Stimulated activated CD8-positive, alpha-beta memory T cell treated with anti-CD3 and anti-CD28 coated beads, Interleukin-2, amount 100 ng/mL, for 1 hour (primary cell): ENCODE measurements at places on chromosomes 12 and 14.

DNA sequence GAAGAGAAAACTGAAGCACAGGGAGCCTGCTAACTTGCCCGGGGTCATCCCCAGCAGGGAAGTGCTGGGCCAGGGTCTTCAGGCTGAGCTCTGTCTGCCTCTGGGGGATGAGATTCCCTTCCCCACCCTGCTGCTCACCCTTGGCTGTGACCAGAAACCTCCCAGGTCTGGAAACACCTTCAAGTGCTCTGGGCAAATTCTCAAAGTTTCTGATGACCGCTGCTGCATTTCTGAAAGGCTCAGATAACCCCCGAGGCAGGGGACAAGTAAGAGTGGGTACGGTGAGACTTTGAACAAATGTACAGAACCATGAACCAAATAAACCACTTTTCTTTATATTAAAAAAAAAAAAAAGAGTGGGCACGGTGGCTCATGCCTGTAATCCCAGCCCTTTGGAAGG, 41.3 kb downstream of the LTBP2 start:
- no peak for DNase-seq

GRCh38 chr12:103557628-103558010, 29.5 kb upstream of the STAB2 start:
- no peak for DNase-seq

- no peak for DNase-seq
Measured at GRCh38 chr14:25237845-25238244, 187.9 kb upstream of the STXBP6 start.

DNA sequence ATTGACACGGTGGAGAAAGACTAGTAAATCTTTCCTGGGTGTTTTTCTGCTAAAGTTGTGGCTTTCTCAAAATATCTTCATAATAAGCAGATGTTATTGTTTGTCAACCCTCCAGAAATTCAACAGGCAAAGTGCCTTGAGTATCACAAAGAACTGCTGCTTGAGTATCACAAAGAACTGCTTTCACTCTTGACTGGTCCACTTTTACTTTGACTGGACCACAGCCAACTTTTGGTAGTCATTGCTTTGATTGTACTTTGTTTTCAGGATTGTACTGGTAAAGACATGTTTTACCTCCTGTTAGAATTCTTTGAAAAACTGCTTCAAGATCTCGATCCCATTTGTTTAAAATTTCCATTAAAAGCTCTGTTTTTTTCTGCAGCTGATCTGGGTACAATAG, 62.6 kb downstream of the PDZRN4 start:
- DNase-seq = no peak

- DNase-seq = no peak
Measured at GRCh38 chr12:114993165-114993564, 309.2 kb upstream of the TBX3 start.

DNA sequence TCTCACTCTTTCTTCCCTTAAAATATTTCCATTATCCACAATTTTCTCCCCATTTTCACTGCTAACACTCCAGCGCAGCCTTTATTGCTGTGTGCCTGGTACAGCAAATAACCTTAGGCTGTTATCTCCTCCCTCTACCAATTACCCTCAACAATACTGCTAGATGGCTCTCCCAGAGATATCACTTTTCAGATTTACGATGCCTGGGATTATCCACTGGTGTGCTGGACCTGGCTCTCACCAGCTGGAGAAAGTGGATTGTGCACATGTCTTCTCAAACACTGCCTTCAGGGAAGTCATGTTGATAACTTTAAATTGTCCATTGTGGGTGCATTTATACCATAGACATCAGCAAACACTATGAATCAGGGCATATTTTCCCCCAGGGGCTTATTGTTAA, 101.9 kb upstream of the ADAMTS20 start:
- no peak for DNase-seq

- DNase-seq = no peak
Measured at GRCh38 chr14:51643140-51643539, 8.6 kb upstream of the FRMD6 start.

DNA sequence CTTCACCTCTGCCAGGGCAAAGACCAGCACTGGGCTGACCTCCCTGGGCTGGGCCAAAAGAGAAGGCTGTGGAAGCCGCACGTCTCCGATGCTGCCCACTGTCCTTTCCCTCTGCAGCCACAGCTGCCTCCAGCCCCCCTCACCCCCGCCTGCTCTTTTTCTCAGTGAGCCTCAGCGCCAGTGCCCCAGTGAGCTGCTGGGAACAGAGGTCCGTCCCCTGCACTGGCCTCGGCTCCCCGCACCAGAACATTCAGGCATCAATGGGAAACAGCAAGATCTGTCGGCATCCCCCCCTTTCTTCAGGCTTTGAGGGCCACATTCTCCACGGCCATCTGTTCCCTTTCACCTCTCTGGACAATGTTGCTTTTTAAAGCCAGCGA, 398.1 kb downstream of the ZFP36L1 start:
- no peak for DNase-seq

GRCh38 chr12:4281173-4281654, 7.7 kb downstream of the CCND2 start:
- DNase-seq = no peak

- no peak for DNase-seq
Measured at GRCh38 chr12:1605129-1606020, 11.0 kb upstream of the FBXL14 start.

DNA sequence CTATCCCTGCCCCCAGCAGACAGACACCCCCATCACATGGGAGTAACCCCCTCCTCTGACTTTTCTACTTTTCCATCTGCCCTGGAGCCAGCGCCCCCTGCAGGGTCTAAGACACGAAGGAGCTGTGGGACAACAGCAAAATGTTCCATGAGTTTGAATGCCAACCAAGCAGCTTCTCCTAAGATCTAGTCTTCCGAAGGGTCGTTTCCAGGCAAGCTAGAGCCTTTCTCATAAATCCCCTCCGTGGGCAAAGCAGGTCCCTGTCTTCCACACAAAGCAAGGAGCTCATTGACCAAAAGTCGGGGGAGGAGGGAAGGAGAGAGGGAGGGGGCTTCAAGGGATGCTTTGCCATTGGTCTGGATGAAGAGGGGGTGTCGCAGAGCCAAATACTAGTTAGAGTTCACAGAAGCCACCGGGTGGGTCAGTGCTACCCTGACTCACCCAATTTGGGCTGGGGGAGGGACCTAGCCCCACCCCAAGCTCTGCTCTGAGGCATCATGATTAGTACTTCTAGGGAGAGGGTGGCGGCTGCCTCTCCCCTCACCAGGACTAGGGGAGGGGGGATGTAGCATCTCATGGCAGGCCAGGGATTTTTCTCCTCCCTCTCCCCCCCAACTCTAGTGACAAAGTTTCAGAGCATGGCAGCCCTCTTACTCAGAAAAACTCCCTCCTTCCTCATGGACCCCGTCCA, 1.6 kb downstream of the MSI1 start:
- no peak for DNase-seq

- DNase-seq = no peak
Measured at GRCh38 chr14:77243853-77244252, 27.2 kb downstream of the NGB start.

GRCh38 chr12:109760031-109760929, 46.7 kb downstream of the FAM222A start:
- DNase-seq = no peak

DNA sequence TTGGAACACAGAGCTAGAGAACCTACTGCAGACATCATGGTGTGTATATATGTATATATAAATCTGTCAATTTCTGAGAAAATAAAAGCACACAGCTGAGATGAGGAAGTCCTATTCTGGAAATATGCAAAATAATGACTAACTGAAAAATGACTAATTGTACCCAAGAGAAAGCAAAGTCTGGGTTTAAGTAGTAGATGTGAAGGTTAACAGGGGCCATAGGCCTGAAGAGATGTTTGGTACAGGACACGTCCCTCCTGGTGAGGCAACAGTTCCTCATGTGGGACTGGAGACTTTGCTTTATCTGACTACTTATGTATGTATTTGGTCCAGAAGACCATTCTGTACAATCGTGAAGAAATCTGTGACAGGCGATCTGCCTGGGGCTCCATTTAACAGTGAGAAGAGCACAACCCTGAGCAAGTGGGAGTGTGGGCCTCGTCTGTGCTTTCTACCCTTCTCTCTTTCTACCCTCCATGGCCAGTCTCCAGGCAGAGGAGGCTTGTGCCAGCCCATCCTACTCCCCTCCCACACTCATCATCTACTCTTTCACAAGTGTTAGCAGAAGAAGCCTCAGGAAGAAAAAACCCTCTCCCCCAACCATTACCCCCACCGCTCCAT, 67.5 kb downstream of the SLC41A2 start:
- no peak for DNase-seq

DNA sequence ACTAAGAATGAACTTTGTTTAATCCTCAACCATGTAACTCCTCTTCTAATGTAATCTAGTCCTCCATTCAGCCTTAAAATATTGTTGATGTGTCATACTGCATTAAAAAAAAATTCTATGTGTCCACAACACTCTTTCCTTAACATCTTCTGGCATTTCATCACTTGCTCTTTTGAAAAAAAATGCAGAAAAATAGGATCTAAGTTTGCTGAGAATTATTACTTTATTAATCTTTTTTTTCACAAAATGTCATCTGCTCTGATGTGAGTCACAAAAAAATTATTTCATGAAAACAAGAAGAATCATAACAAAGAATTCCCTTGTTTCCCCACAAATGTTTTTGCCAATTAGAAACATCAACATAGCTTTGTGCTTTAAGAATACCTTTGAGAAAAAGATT, 410.1 kb upstream of the MGAT4C start:
- no peak for DNase-seq

- DNase-seq = no peak
Measured at GRCh38 chr12:99020871-99021270, 375.8 kb downstream of the APAF1 start.

DNA sequence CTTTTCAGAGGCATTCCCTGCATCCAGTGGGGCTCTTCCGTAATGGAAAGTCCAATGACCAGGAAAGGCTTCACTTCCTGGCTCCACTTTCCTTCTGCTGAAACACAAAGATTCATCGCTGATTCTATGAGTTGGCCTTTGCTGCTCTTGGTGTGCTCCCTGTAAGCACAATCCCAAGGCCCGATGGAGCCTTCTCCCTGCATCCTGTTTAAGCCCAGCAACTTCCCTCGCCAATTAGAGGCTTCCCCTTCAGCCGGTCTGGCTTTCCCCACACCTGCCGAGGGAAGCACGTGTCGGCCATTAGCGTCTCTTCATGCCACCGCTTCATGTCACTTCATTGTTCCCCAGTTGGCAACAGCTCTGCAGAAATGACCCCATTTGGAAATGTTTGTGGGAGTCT, 693.9 kb downstream of the MED13L start:
- DNase-seq = no peak

GRCh38 chr12:98503592-98504367, 11.6 kb upstream of the TMPO start:
- DNase-seq = peak; percentile 91

GRCh38 chr12:77122661-77123060, 57.3 kb upstream of the E2F7 start:
- DNase-seq = no peak

GRCh38 chr12:21672146-21672545, 14.5 kb upstream of the LDHB start:
- DNase-seq = no peak

DNA sequence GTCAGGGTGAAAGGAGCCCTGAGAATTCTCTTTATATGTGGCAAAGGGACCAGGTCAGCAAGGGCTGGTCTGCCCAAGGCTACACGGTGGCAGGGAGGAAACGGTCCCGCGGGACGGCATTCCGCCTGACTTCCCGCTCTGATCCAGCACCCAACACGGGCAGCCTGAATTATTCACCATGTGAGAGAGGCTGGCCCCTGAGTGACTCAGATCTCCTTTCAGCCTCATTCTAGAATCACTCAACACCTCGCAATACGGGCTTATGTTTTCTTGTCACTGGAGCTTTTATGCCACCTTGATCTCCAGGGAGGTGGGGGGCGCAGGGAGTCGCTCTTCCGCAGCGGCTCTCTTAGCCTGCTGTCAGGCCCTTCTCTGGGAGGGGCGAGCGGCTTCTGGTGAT, 8.5 kb downstream of the LRTM2 start:
- DNase-seq = no peak

GRCh38 chr14:27243365-27243764, 645.5 kb upstream of the NOVA1 start:
- DNase-seq = no peak

GRCh38 chr12:51869496-51869865, 18.4 kb upstream of the ANKRD33 start:
- DNase-seq = no peak

DNA sequence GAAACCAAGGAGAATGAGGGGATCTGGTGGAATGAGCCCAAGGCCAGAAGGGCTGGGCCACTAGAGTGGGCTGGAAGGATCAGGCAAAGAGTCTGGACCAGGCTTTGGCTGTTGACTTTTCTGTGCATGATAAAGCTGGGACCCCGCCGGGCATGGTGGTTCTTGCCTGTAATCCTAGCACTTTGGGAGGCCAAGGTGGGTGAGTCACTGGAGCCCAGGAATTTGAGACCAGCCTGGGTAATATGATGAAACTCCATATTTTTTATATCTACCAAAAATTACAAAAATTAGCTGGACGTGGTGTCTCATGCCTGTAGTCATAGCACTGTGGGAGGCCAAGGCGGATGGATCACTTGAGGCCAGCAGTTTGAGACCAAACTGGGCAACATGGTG, 393 bp upstream of the KLHL33 start:
- DNase-seq = no peak

DNA sequence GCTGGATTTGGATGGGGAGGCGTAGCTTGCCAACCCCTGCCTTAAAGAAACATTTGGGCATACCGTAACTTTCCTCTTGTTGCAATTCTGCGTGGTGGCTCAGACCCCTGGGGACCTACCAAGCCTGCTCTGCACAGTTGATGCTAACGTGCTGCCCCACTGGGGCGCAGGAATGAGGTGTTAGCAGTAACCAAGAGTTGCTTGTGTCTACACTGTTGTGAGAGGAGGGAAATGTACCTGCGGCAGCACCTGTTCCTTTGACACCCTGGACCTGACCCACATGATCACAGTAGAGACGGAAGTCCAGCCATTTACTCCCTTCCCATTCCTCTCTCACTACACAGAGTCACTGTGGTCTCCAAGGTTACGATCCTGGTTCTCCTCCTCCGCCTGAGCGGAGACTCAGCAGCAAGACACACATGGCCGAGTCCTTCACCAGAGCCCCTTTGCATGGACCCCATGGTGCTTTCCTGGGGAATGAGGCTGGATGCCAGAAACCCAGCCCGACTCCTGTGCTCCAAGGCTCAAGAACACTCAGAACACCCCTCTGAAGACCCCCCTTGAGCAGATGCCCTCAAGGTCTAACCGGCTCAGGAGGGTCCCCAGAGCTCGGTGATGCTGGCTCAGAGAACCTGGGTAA, 84.8 kb downstream of the FBXL14 start:
- no peak for DNase-seq

DNA sequence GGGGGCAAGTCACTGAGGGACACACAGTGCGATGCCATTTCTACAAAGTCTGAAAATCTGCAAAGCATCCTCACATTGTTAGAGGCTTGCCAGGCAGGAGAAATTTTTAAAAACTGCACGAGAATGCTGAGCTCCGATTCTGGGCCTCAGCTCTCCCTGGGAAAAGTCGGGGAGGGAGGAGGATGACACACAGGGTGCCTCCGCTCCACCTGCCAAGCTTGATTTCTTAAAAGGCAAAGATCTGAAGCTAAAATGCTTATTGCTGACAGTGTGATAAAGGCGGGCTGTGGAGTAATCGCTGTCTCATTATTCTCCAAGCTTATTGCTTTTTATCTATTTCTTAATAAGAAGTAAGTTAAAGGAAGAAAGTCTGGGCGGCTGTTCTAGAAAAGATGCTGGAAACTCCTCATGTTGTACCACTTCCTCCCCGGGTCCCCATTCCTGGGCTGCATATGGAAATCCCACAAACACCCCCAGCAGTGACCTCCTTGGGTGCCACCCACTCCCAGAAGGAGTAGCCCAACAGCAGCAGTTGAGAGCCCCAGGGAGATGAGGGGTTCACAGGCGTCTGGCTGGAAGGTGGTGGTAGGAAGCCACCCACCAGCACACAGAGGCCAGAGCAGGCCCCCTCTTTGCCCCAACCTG, 55.0 kb downstream of the CCDC85C start:
- DNase-seq = no peak
